Iris pigment epithelial cell (primary cell): ENCODE measurements at places on chromosomes 13 and 19.

DNA sequence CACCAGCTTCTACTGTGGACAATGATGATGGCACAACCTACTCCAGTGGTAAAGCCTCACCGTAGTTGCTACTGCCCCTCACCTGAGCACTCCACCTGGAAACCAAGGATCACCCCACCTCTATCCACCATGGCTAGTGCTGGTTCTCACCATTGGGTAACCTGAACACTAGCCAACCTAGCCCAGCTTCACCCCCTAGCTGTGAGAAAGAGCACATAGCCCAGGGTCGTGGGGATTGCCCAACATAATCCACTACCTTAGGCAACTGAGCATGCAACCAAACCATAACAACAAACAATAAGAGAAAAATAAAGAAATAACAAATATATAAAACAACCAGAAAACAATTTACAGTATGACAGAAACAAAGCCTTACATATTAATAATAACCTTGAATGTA is 560.1 kb downstream of the DIAPH3 start:
- no peak for DNase-seq

DNA sequence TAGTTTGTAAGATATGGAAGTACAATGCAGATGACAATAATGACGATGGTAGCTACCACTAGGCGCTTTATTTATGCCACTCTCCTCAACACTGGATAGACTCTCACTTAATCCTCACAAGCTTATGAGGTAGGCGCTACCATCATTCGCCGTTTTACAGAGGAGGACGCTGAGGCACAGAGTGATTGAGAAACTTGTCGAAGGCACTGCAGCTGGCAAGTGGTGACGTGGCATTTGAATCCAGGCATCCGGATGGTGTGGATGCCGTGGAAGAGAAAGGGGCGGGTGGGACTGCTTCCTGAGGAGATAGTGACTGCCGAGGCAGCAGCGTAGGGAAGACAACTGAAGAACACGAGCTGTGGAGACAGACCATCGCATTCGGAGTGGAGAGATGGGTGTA is 1.3 kb upstream of the RPS9 start:
- DNase-seq = no peak

DNA sequence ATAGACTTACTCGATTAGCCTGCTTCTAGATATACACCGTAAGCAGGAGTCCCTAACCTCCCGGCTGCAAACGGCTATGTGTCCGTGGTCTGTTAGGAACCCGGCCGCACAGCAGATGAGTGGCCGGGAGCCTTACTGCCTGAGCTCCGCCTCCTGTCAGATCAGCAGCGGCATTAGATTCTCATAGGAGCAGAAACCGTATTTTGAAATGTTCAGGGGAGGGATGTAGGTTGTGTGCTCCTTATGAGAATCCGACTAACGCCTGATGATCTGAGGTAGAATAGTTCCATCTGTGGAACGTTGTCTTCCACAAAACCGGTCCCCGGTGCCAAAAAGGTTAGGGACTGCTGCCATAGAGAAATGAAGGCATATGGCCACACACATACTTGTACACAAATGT is 1491.9 kb downstream of the SLITRK5 start:
- no peak for DNase-seq

DNA sequence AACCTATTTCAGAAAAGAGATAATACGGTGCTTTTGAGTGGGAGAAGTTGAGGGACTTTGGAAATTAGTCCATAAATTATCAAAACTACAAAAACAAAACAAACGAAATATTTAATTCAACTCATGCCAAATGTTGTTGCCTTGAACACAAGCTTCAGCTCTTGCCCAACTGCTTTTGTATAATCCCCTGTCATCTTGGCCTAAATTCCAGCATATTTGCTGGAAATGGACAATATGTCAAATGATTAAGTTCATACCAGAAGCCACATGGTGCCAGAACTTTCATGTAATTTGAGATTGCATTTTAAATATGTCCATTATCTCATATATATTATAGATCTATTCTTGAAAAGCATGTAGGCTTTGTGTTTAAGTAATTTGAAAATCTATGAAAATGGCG is 373.7 kb upstream of the SLITRK6 start:
- DNase-seq = no peak

GRCh38 chr19:10744253-10744798 is 26.4 kb downstream of the DNM2 start:
- DNase-seq = no peak

DNA sequence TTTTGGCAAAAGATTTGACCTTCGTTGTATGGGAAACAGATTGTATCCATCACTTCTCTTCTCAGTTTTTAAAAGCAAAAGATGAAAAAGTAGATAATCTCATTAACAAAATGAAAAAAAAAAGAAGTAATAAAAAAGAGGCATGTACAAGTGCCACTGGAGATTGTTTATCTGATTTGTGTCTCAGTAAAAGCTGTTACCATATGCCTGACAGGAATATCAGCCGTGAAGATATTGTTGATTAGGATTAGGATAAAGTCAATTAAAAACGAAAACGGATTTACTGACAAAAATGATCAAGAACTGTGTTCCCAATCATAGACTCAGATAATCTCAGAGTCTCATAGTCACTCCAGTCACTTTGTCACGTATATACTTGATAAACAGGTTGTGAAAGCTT is 842.1 kb upstream of the SLC10A2 start:
- no peak for DNase-seq

- DNase-seq = peak; percentile 87
These were observed 154.4 kb downstream of the GGACT start for GRCh38 chr13:100434010-100434763.

- DNase-seq = no peak
These were observed 321.2 kb downstream of the IRS2 start for GRCh38 chr13:109465148-109465547.

GRCh38 chr19:8731428-8732169 is 10.2 kb downstream of the OR2Z1 start:
- no peak for DNase-seq

DNA sequence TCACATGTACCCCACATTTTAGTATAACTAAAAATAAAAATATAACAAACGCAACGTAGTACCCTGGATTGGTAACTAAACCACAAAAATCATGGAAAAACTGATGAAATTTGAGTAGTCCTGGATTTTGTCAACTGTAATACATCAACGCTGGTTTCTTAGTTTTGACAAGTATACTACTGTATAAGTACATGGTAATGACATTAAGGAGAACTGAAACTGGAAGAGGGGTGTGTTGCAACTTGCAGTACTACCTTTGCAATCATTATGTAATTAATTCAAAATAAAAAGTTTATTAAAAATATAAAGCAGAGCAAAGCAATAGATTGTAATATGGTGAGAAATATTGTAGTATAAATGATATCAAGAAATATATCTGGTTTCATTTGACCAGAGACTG is 1158.0 kb upstream of the SPRY2 start:
- DNase-seq = no peak

- no peak for DNase-seq
These were observed 67.2 kb downstream of the SPRY2 start for GRCh38 chr13:80273718-80274117.

- no peak for DNase-seq
These were observed 38.9 kb downstream of the TMED1 start for GRCh38 chr19:10797078-10797477.

GRCh38 chr19:47623921-47624391 is 15.0 kb downstream of the BICRA start:
- no peak for DNase-seq

DNA sequence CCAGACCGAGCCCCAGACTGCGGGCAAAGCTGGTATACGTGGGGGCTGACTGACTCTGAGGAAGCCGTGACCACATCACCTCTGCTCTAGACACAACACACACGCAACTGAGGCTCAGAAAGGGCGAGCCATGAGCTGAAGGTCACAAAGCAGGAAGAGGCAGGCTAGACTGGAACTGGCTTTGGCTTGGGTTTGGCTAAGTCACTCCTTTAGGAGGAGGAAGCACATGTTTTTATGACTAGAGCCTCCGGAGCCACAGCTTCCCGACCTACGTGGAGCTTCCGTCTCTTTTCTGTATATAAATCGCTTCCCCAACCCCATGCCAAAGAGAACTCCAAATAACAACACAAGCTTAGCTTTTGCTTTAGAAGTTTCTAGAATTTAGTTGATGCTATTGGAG is 48.0 kb downstream of the RFX2 start:
- peak; percentile 57 for DNase-seq

DNA sequence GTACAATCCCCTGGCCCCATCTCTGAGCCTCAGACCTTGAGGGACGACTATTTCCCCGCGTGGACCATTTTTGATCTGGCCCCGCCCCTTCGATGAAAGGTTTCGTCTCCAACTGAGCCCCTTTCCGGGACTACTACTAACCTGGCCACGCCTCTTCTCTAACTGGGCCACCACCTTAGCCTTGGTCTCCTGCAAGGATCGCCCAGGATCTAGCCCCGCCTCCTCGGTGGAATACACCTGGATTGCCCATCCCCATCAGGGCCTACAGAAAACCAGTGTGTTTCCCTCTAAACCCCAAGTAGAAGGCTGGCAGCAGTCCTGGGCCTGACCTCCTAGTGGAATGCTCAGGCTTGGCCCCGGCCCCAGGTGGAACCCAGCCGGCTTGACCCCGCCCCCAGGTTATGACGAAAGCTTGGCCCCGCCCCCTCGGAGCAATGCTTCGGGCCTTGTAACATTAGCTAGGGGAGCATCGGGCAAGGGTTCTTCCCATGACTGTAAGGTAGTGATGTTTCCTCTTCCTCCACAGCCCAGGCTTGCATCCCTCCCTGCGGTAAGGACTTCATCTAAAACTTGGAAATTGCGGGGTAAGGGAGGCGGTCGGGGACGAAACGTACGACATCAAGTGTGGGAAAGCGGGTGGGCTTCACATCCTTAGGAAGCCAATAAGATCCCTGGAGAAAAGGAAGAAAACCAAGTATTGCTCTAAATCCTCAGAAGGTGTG is 9.1 kb downstream of the SPACA6 start:
- DNase-seq = peak; percentile 65

DNA sequence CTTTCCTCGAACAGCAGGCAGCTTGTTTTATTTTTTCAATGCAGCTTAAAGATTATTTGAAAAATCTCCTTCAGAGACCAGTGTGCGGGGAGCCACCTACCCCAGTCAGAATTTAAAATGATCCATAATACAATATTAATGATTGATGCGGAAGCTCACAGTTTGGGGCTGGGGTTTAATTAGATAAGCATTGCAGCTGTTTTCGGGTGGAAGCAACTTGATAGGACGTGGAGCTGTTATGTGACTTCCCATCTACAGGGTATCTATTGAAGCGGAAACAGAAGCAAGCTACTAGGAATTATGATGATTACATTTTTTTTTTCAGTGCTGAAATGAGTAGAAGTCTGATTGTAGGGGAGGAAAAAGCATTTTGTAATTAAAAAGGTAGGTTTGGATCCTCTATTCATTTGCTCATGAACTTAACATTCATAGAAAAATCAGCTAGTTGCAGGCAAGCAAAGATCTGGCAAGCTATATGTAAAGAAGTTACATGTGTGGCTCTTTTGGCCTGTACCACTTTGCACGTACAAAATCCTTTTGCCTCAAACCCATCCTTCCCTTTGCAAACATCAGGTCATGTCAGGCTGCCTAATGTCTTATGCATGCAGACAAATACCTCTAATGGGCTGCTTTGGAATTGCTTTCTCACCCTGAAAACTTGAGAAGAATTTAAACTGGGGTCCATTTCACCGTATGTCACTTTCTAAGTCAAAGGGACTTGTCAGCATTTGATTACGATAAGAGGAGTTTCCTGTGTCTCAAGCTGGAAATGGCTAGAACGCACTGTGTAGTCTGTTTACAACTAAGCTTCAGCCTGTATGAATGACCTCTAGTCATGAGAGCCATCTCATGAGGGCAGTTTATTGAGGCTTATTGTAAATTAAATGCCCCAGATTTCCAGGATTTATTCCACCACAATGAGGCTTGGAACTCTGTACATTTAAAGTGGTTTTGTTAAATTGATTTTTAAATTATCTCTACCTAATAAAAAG is 267.1 kb upstream of the TMTC4 start:
- DNase-seq = no peak

- no peak for DNase-seq
These were observed 302.8 kb downstream of the EFNB2 start for GRCh38 chr13:106232681-106233080.

- no peak for DNase-seq
These were observed 740 bp upstream of the BEST2 start for GRCh38 chr19:12750851-12751250.

- DNase-seq = no peak
These were observed 721.1 kb downstream of the EFNB2 start for GRCh38 chr13:105814219-105814901.

DNA sequence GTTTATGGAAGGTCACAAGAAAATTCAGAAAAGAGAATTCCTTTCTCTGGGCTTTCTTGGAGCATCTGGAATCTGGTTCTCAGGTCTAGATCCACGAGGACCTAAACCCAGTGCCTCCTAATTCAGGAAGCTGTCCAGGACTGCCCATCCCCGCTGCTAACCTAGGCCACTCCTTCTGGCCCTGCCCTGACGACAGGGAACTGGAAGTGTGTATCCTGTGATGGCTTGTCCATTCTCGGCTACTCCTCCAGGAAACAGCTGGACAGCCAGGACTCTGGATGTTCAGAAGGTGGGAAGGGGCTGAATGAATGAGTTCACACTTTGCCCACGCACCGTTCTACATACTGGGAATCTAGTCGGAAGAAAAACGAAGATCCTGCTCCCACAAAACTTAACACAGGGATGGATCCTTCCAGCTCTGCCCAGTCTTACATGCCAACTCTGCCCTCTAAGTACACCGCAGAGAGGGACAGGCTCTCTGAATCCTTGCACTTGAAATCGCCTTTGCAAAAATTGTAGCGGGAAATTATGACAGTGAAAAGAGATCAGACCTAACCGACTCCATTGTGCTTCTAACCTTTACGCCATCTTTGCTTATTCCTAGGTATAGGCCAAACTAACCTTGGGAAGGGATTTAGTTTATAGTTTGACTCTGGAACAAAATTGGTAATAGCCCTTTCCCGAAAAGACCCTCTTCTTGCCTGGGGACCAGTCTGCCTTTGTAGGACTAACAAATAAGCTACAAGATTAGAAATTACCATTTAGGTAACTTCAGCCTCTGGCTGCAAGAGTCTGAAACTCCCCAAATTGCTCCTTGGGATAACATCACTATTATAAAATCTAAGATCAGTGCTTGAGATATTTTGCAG is 1.8 kb downstream of the LSM4 start:
- no peak for DNase-seq

DNA sequence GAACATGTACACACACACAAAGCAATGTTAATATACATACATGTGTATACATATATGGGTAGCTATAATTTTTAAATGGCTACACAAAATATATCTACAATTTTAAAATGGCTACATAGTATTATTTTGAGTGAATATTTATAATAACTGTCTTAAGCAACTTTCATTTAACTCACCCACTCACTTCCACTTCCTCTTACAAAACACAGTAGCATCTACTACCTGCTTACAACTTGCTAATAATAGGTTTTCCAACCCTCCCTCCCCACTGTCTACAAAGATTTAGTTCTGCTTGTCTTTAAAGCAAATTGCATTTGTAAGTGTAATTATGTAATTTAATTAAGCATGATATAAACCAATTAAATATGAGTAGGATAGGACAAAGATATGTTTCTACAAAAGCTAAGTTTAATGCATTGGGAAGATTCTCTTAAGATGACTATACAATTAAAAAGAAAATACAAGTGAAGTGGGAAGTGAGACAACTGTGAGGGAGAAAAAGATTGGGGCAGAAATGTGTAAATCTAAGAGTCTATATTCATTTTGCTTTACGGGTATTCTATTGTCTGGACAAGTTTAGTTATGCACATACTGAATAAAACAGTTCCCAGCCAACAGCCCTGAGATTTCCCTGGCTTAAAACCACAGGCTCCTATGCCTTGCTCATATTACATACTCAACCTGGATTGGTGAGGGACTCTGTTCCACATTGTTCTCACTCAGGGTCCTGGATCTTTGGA is 583.1 kb downstream of the EFNB2 start:
- peak; percentile 17 for DNase-seq
